ENCODE measurements at places on chromosomes 5 and 9. TPM values are rescaled to one million over a fixed set of nuclear protein-coding genes. Genes with fewer than 3 reads are reported as not detected.

CCL27 gene
- total RNA-seq: 0.49 TPM

FGF18 gene
- not detected for total RNA-seq

DBN1 gene
- total RNA-seq: 149 TPM

BTNL9 gene
- not detected for total RNA-seq

KCTD16 gene
- 0.20 TPM for total RNA-seq

DNA sequence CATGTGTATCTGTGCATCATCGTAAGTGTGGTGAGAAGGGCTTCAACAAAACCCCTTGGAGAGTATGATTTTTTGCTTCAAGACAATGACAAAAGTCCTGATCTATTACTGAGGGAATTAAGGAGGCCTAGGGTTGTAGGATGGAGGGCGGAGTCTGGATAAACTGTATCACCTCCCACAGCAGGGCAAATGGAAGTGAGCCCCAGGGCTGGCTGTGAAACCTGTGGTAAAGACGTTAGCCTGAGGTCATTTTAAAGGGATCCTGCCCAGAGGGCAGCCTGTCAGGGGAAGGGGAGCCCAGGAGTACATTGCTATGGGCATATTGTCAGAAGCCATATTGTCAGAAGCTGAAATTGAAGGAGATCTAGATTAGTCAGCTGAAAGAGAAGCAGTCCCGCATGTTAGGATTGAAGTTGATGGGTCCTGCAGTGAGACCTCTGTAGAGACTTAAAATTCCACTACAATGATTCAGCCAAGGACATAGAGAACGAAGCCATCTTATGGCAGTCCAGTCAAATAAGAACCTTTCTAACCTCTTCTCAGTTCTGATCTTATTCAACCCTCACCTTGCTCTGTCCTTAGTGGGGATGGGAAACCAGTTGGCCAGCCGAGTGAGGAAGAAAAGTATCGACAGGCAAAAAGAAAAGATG is 26.9 kb downstream of the ADGRV1 start:
- DNase-seq: no peak
- no peak overlapping the region for H3K4me3 ChIP-seq
- peaks cover 74% of the 10 kb centered on the region for H3K27me3 ChIP-seq

Data from MCF 10A (cell line).